ENCODE measurements at places on chromosomes 4 and X.

DNA sequence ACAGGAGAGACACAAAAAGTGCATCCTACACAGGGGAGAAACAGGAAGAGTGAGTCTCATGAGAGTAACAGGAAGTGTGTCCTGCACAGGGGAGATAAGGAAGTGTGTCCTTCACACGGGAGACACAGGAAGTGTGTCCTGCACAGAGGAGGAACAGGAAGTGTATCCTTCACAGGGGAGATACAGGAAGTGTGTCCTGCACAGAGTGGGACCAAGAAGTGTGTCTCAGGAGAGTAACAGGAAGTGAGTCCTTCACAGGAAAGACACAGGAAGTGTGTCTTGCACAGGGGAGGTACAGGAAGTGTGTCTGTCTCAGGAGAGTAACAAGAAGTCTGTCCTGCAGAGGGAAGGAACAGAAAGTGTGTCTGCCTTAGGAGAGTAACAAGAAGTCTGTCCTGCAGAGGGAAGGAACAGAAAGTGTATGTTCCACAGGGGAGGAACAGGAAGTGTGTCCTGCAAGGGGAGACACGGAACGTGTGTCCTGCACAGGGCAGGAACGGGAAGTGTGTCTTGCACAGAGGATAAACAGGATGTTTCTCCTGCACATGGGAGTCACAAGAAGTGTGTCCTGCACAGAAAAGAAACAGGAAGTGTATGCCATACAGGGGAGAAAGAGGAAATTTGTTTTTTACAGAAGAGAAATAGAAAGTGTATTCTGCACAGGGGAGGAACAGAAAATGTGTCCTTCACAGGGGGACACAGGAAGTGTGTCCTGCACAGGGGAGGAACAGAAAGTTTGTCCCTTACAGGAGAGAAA is 102.0 kb downstream of the ARSF start:
- no peak for DNase-seq

DNA sequence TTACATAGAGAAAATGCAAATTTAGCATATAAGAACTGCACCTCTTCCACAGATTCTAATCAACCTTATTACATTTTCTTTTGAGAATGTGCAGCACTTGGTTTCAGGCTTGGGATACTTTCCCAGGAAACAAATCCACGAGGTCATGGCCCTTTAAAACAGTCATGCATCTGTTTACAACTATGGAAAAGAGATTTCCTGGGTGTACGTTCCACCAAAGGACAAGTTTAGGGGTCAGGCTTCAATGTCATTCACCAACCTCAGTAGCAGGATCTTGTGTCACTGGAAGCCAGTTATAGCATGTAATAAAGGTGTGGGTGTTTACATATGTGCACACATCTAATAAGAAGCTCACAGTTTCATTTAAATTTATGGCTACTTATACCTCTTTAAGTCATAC is 30.7 kb downstream of the EREG start:
- no peak for DNase-seq

- DNase-seq = peak; percentile 0
These were observed 17.4 kb downstream of the JADE3 start for GRCh38 chrX:46929439-46930261.

- DNase-seq = peak; percentile 24
These were observed 46.9 kb downstream of the ATP10D start for GRCh38 chr4:47531954-47532321.

DNA sequence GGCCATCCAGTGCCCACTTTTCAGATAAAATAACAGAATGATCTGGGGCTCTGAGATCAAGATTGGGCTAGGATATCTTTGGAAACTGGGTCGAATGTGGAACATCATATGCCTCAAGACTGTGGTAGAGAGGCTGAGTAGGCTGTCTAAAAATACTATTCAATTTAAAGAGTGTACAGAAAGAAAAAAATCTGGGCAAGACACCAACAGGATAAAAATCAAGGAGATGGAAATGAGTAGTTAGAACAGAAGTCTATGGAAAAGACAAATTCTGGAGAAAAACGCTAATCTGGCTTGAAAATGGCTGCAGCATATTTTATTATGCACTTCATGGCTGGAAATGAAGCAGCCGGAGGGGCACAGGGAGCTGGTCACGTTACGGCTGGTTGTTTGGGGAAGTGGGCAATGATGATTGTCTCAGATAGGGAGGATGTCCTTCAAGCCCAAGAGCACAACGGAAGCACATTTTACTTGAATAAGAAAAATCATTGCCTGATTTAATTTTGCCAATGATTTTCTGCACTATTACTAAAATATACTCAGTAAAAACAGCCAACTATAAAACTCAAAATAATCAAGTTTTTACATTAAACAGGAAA is 27.1 kb upstream of the MAPK10 start:
- no peak for DNase-seq

GRCh38 chr4:54556587-54556986 is 101.2 kb upstream of the KIT start:
- DNase-seq = no peak

- DNase-seq = no peak
These were observed 62.1 kb downstream of the GPRIN3 start for GRCh38 chr4:89245459-89245858.

GRCh38 chrX:123803331-123803983 is 56.4 kb upstream of the XIAP start:
- peak; percentile 56 for DNase-seq

DNA sequence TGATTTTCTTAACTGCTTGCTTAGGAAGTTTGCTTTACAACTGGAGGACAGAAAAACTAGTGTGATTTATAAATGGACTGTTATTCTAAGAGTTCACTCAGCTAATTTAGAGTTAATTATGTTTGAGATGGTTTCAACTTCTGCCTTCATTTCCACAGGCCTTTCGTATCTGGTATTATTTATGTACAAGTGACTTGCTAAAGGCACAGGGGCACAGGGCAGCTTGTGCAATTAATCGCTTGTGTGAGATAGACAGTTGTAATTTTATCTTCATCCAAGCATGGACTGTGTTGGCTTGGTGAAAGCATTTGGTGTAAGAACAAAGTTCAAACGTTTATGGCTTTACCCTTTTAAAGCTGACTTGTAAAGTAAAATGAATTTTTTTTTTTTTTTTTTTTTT is 38.3 kb downstream of the GPAT3 start:
- DNase-seq = no peak

DNA sequence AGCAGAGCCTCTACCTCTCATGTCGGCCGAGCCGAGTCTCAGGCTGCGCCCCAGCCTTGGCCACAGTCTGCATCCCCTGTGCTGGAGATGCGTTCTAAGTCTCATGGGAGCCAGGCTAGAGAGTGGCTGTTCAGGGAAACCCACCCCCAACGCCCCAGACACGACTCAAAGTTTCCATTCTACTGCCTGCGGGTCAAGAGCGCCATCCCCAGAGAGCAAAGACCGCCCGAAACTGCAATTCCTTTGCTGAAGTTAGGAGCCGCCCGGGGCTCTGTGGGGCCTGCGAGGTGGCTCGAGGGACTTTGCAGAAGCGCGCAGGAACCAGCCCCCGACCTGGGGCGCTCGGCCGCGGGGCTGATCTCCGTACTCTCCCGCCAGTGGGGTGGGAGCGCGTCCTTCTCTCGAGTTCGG is 10.0 kb upstream of the ELF4 start:
- DNase-seq = no peak

DNA sequence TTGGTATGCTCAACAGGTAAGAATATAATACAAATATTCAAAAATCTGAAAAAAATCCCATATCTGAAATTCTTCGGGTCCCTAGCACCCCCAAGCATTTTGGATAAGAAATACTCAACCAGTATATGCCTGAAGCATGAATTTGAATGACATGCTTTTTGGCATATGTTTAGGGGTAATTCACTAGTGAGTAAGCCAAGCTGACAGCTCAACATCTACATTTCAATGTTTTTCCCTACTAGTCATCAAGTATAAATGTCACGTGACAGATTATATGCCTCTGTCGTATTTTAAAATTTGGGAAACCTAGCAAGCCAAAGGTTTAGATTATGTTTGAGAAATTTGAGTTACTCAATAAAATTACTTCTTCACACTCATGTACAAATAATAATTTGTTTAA is 125.1 kb downstream of the FGF16 start:
- DNase-seq = peak; percentile 1

- peak; percentile 77 for DNase-seq
These were observed 65.9 kb downstream of the SRPX start for GRCh38 chrX:38154818-38155217.

GRCh38 chrX:138775517-138775916 is 64.0 kb upstream of the FGF13 start:
- DNase-seq = peak; percentile 32

- DNase-seq = no peak
These were observed 86.7 kb downstream of the JAKMIP1 start for GRCh38 chr4:6113641-6114040.

DNA sequence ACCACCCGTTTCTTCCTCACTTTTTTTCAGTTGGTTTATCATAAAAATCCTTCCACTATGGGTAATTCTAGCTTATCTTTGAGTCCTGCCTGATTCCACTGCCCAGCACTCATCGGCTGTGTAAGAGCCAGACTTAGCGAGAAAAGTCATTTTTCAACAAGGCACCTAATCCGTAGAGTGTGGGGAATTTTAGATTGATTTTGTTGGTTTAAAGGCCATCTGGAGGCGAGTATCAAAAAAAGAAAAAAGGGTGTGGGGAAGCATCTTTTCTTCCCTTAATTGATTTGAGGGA is 134.4 kb downstream of the TET2 start:
- no peak for DNase-seq

- DNase-seq = no peak
These were observed 433.6 kb downstream of the MAGEB5 start for GRCh38 chrX:26649534-26649933.

GRCh38 chr4:173413036-173413435 is 14.1 kb upstream of the SCRG1 start:
- peak; percentile 70 for DNase-seq

- DNase-seq = no peak
These were observed 36.4 kb upstream of the OGT start for GRCh38 chrX:71496476-71496875.

DNA sequence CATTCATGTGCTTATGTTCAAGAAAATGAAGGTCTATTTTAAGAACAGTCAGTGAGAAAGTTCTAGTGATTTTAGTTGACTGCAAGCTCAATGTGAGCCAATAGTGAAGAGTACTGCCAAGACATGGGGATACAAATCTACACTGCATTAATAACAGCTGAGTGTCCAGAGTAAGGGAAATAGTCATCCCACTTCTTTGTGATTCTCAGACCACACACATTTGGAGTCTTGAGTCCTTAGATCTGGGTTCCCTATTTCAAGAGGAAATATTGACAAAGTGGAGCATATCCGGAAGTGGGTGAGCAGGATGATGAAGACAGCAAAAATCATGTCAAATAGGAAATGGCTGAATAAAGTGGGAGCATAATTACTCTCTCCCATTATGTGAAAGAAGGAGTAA is 171.1 kb downstream of the LARP7 start:
- DNase-seq = no peak

DNA sequence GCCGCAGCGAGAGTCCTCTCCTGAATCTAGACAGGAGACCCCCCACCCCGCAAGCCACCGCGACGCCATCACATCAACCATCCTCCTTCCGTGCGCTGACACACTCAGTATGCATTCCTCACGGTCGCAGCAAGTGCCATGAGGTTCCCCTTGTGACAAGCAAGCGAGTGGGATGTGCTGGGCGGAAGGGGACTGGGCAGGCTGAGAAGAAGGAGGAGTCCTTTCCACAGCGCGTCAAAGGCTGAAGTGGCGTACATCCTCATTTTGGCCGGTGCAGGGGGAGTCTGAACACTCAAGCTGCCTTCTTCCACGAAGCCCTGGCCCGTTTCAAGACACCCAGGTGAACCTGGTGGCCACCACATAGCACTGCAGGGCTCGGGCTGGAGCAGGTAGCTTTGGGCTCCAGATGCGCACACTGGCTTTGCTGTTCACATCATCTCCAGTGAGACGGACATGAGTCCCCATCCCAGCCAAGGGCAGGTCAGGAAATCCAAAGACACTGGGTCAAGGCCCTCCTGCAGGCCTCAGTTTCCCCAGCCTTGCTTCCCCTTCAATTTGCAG is 30.4 kb downstream of the CCNQ start:
- no peak for DNase-seq

DNA sequence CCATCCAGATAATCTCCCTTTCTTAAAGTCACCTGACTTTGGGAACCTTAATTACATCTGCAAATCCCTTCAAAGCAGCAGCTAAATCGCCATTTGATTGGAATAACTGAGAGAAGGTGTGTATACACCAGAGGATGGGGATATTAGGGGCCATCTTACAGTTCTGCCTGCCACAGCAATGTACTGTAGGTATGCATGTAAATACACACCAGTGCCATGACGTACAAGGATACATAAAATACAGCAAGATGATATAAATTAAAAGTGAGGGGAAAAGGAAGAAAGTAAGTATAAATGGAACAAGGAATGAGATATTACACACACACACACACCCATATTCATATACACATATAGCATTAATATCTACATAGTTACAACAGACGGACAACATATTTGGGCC is 81.2 kb downstream of the CBR4 start:
- no peak for DNase-seq

DNA sequence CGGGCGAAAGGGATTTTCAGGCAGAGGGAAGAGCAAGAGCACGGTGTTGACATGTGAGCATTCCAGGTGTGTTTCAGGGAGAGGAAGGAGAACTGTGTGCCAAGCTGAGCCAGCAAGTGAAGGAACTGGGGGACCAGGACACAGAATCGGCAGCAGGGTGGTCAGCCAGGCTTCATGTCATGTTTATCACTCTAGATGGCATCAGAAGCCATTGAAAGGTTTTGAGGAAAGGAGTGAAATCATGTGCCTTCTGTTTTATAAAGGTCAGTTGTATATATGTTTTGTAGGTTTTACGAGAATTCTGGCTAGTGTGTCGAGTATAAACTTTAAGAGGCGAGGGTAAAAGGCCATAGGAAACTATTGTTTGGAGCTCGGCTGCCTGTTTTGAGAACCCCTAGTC is 682.3 kb downstream of the TRIML1 start:
- DNase-seq = no peak

All from fibroblast of gingiva (primary cell).